ENCODE measurements at places on chromosomes 1 and 21. TPM values are rescaled to one million over a fixed set of nuclear protein-coding genes. Genes with fewer than 3 reads are reported as not detected.

CAPN8 gene
- 0.38 TPM for total RNA-seq

NTRK1 gene
- 1.6 TPM for total RNA-seq

PROX1 gene
- 0.33 TPM for total RNA-seq

GRCh38 chr1:42877380-42877779, 31.0 kb downstream of the ZNF691 start:
- no peak for DNase-seq
- H3K36me3 ChIP-seq: no peaks in the 10 kb centered on the region
- no peaks in the 10 kb centered on the region for H3K4me1 ChIP-seq
- no peak overlapping the region for H3K27ac ChIP-seq

DNA sequence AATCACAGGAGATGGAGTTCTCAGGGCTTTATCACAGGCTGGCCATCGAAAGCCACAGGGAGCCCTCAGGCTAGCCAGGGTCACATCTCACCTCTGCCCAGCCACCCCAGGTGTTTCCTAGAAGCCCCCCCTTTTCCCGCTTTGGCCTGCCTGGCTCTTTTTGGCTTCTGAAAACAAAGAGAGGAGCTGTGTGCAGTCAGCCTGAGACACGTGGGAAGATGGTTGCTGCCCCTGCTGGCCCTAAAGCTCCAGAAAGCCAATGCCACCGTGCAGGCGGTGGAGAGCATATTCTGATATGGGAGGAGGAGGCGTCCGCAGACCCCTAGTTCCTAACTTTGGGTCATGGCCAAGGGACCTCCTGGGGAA, 18.7 kb upstream of the LBR start:
- H3K36me3 ChIP-seq: no peaks in the 10 kb centered on the region
- H3K4me1 ChIP-seq: peaks cover 78% of the 10 kb centered on the region
- H3K4me3 ChIP-seq: no peak overlapping the region
- DNase-seq: no peak
- H3K27ac ChIP-seq: peak overlapping the region; percentile 98

GRCh38 chr1:52916241-52916975, 5.1 kb downstream of the ECHDC2 start:
- no peak overlapping the region for H3K27ac ChIP-seq
- no peak for DNase-seq
- no peaks in the 10 kb centered on the region for H3K27me3 ChIP-seq
- no peaks in the 10 kb centered on the region for H3K36me3 ChIP-seq

DNA sequence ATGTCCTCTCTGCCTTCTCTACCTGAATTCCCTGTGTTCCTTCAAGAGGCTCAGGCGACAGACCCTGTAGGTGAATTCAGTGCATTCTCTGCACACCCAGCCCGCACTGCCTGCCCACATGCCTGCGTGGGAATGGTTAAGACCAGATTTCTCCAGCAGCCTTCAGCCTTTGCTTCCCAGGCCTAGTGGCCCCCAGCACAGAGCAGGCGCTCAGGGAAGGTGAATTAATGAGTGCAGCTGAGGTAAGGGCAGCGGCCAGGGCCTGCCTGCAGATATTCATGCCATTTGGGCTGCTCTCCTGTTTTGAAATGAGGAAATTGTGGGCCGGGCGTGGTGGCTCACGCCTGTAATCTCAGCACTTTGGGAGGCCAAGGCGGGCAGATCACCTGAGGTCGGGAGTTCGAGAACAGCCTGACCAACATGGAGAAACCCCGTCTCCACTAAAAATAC, 45.5 kb downstream of the IER5 start:
- H3K36me3 ChIP-seq: no peaks in the 10 kb centered on the region
- peaks cover 62% of the 10 kb centered on the region for H3K4me1 ChIP-seq
- no peak for DNase-seq
- H3K27ac ChIP-seq: no peak overlapping the region

- no peaks in the 10 kb centered on the region for H3K27me3 ChIP-seq
- peaks cover 4% of the 10 kb centered on the region for H3K4me1 ChIP-seq
- H3K4me3 ChIP-seq: no peak overlapping the region
- no peaks in the 10 kb centered on the region for H3K36me3 ChIP-seq
- H3K27ac ChIP-seq: no peak overlapping the region
These were observed 6.8 kb upstream of the BSDC1 start for GRCh38 chr1:32400876-32401631.
